Thyroid gland (tissue), 4 donors: ENCODE measurements at places on chromosomes 1 and 21.

GRCh38 chr21:17048974-17049373 is 463.9 kb upstream of the CXADR start:
- DNase-seq = no peak

DNA sequence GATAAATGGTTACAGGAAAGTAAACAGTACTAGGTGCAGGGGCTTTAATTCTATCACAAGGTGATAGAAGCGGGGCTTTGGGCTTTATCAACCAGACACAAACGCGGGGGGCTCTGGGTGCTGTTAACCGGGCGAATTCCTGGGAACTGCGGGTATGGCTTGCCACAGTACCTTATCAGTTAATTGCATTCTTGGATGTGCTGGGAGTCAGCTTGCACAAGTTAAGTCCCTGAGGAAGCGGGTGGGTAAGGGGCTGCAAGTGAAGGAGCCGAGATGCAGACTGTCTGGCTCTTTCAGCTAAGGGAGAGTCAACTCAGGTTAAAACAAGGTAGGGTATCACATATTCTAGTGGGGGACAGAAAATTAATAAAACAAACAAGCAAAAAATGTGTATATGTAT is 661 bp downstream of the GBP4 start:
- no peak for DNase-seq

- no peak for DNase-seq
Observed at GRCh38 chr1:54120698-54121481, 31.9 kb downstream of the CDCP2 start.

- no peak for DNase-seq
Observed at GRCh38 chr1:31273619-31274018, 23.0 kb downstream of the SNRNP40 start.

GRCh38 chr21:42855937-42856335 is 23.4 kb downstream of the WDR4 start:
- peak; percentile 90 for DNase-seq
